ENCODE measurements at places on chromosomes 3 and 15. TPM values are rescaled to one million over a fixed set of nuclear protein-coding genes. Genes with fewer than 3 reads are reported as not detected.

Gene PAQR5
- total RNA-seq: 0.14 TPM

DNA sequence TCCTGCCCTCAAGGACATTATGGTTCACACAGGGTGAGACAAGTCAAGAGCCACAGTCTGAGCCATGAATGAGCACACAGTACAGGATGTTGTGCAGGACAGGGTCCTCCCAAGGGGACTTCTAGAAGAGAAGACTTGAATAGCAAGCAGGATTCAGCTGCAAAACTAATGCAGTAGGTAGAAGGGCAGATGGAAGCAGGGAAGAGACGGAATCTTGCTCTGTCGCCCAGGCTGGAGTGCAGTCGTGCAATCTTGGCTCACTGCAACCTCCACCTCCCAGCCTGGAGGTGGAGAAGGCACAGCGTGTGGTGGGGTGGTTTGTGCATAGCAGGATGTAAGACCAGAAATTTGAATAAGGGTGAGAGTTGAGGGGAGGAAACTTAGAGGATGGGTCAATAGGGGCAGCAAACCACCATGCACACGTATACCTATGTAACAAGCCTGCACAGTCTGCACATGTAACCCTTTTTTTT, 8.0 kb downstream of the BCL2L10 start:
- DNase-seq: no peak

GRCh38 chr3:151479452-151479851, 18.6 kb upstream of the IGSF10 start:
- no peak for DNase-seq

Gene SELENOT
- 89.8 TPM for total RNA-seq

Gene TNNC1
- total RNA-seq: 4.8 TPM

Gene ALDH1A2
- total RNA-seq: 1.4 TPM

Gene ROBO2
- total RNA-seq: not detected
